ENCODE measurements at places on chromosomes 2 and 18.
A peak's percentile ranks its signal among the peaks of the same experiment; 100 is the strongest.

GRCh38 chr2:117323331-117323730 is 491.2 kb upstream of the DDX18 start:
- DNase-seq, result no peak

- DNase-seq, result no peak
Observed at GRCh38 chr2:144513388-144514101, 6.4 kb downstream of the ZEB2 start.

- no peak for DNase-seq
Observed at GRCh38 chr2:25854613-25855012, 23.7 kb downstream of the ASXL2 start.

DNA sequence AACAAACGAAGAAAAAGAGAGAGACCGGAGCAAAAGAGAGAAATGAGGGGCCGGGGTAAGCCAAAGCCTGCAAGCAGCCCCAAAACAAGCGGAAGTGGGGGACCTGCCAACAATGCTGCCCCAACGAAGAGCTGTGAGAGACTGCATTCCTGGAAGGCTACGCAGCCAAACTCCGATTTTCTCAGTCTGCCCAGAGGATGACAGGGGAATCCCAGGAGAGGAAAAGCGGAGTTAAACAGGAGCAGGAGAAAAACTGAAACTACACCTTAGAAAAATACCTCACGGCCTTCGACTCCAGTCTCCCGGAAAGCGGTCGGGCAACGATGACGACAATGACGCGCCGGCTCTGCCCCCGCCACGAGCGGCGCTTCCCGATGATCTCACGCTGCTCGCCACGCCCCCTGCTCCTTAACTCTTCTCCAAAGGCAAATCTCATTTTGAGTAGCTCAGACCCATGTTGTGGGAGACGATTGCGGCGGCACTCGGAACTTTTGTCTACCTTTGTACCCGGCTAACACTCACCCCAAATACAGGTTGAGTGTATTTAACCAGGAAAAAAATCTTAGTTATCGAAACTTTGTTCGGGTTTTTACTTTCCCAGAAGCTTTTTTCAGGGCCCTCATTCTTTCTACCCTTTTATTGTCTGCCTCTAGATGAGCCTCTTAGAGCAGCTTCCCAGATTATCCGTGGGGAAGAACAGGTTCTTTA is at the start of gene C1D:
TSS of gene C1D (minus strand) at position 325 of the 708 bp plus-strand sequence. CDS start 15,694 bp downstream, outside the sequence.
- DNase-seq, result peak; percentile 98

DNA sequence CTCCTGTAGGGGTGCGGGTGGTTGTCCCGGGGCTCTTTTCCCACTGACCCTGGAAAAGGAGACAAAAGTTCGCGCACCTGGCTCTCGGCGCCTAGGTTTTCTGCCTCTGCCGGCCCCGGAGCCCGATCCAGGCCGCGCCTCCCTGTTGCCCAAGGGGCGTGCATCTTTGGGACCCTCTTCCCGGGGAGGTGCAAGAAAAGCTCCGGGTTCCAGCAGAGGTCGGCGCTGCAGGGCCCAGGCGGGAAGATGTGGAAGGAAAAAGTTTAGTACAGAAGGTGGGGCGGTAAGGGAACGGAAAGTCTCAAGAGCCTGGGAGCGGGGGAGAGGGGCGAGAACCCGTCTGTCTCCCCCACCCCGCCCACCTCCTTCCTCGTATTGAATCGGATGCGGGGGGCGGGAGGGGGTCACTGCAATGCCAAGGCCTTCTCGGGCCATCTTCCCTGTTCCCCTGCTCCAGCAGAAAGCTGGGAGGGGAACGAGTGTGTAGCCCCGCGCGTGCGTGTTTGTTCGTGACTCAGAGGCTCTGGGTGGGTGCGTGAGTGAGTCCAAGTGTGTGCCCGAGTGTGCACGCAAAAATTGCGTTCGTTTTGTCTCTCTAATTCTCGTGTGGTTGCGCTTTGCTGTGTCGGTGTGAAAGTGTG is 6.3 kb upstream of the EN1 start:
- DNase-seq, result no peak

DNA sequence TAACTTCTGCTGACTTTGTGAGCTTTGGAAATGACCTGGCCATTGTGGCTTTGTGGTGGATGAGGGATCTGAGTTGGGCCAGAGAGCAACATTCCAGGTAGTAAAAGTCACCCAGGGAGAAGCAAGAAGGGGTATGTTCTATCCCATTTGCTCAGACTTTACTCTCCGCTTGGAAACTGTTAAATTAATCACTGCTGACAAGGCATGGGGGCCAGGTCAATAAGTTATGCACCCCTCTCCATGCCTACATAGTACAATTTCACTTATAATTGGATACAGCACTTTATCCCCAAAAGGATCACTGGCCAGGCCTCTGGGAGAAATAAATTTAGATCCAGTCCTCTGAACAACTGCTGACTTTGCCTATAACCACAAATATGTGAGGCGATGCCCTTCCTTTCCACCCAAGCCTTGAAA is 92.1 kb downstream of the RPRM start:
- DNase-seq, result no peak

DNA sequence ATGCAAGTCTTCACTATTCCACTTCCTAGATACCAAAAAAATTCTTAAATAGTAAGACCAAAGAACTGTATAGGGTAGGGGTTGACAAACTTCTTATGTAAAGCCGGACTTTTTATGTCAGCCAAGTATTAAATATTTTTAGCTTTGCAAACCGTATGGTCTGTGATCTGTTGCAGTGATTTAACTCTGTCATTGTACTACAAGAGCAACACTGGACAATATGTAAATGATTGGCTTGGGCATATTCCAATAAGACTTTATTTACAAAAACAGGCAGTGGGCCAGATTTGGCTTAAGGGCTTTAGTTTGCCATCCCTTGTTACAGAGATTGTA is 48.0 kb downstream of the MGAT5 start:
- DNase-seq, result no peak

DNA sequence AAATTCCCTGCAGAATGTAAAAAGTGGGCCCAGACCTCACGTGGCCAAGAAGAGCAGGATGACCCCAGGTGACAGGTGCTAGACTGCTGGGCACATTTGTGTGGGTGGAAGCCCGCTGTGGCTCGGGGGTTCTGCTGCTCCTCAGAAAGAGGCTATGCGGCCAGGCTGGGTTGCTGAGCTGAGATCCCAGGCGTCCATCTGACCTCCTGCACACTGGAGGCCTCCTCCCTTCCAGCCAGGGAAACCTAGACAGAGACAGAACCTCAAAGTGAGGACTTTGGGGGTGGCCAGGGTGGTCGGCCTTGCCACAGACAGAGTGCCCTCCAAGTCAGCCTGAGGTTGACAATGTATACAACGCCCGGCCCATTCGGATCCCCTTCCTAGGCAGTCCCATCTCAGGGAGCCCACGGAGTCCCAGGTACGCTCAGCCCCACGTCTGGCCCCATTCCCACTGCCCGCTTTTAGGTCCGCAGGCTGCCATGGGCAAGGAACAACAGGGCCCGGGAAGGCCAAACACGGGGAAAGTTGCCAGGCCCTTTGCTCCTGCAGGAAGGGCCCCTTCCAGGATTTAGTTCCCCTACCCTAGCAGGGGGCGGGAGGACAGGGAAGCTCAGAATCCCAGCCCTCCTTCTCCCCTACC is 75.6 kb downstream of the KIAA2012 start:
- DNase-seq, result no peak

GRCh38 chr2:168819829-168820489 is 17.5 kb downstream of the NOSTRIN start:
- DNase-seq, result no peak

GRCh38 chr2:68687018-68687417 is 43.6 kb downstream of the PROKR1 start:
- DNase-seq, result no peak

- no peak for DNase-seq
Observed at GRCh38 chr2:8193686-8194615, 487.9 kb upstream of the ID2 start.

- no peak for DNase-seq
Observed at GRCh38 chr18:21284540-21284939, 42.5 kb downstream of the GREB1L start.

DNA sequence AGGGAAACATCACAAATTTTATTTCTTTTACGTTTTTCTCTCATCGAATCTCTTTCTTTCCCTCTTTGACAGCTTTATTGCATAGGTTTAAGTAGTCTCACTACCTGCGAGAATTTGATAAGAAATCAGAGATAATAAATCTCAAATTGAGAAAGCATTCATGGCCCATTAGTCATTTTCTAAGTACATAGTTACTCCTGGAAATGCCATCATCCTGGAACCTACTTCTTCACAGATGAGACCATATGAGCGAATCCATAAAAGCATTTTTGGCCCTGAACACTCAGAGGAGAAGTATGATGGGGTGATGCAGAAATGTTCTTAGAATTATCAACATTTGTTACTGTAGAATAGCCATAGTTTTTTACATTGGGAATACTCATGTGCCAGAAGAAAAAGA is 138.0 kb upstream of the ARHGAP28 start:
- DNase-seq, result no peak

DNA sequence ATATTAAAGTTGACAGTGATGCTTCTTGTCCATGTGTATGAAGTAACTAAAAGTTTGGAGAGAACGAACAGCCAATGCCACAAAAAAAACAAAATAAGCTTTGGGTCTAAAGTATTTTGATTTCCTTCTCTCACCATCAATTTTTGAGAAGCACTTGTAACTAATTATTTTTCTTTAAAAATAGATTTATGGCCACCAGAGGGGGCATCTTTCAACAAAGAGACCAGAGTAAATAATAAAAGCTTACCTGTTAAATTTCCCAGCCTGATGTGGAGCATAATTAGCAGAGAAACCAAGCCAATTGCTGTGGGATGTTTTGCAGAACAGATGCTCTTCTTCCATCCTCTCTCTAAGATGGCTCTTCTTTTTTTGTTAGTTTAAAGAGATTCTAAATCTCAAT is 29.0 kb downstream of the LINC00305 start:
- no peak for DNase-seq

DNA sequence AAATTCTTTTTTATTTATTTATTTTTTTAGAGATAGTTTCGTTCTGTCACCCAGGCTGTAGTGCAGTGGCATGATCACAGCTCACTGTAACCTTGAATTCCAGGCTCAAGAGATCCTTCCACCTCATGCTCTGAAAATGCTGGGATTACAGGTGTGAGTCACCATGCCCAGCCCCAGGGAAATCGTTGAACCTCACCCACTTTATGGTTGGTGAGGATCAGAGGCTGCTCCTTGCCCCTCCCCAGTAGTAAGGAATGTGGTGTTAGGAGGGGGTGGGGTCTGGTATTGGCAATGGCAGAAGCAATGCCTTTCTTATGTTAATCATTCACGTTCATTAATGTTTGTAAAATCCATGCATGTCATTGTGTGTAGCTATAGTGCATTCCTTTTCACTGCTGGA is 161.9 kb downstream of the SUCLG1 start:
- DNase-seq, result no peak

- no peak for DNase-seq
Observed at GRCh38 chr2:201406077-201406662, 45.1 kb downstream of the TRAK2 start.

DNA sequence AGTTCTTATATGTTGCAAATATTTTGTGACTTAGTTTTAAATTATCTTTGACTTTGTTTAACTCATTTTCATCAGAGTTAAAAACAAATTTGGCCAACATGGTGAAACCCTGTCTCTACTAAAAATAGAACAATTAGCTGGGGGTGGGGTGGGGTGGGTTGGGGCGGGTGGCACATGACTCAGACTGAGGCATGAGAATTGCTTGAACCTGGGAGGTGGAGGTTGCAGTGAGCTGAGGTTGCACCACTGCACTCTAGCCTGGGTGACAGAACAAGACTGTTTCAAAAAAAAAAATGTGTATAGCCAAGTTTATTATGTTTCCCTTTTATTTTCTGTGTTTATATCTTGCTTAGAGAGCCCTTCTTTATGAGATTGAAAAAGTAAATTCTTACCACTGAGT is 14.2 kb upstream of the LIPG start:
- no peak for DNase-seq

- DNase-seq, result no peak
Observed at GRCh38 chr18:44715245-44715644, 34.6 kb downstream of the SETBP1 start.

- DNase-seq, result no peak
Observed at GRCh38 chr2:154229966-154230365, 358.2 kb downstream of the GALNT13 start.

- no peak for DNase-seq
Observed at GRCh38 chr2:100733391-100734187, 86.3 kb upstream of the NPAS2 start.
